Foreskin keratinocyte (primary cell): ENCODE measurements at places on chromosomes 7 and 10. TPM values are rescaled to one million over a fixed set of nuclear protein-coding genes. Genes with fewer than 3 reads are reported as not detected.

The GSDME gene
- total RNA-seq: 57.0 and 68.5 TPM in 2 replicates

The NRG3 gene
- not detected in 2 replicates for total RNA-seq

The BAMBI gene
- 3.6 and 6.8 TPM in 2 replicates for total RNA-seq

The MYOZ1 gene
- not detected in 2 replicates for total RNA-seq

The CDNF gene
- total RNA-seq: 0.34 and 0.63 TPM in 2 replicates

The SNX10 gene
- total RNA-seq: 7.4 and 11.9 TPM in 2 replicates

The GSAP gene
- 3.9 and 4.2 TPM in 2 replicates for total RNA-seq

The RARRES2 gene
- not detected in 2 replicates for total RNA-seq

The SFRP4 gene
- total RNA-seq: not detected in 2 replicates

The SAMD9L gene
- total RNA-seq: 7.6 and 13.5 TPM in 2 replicates

The PDE6C gene
- total RNA-seq: not detected in 2 replicates

The DNAH11 gene
- not detected in 2 replicates for total RNA-seq

The AKR1C4 gene
- not detected in 2 replicates for total RNA-seq

The PSMA2 gene
- 180 and 185 TPM in 2 replicates for total RNA-seq

The EMX2 gene
- total RNA-seq: 1.3 and 1.5 TPM in 2 replicates
